ENCODE measurements at places on chromosomes 5 and 9. TPM values are rescaled to one million over a fixed set of nuclear protein-coding genes. Genes with fewer than 3 reads are reported as not detected.

Gene PCDHA11
- 2.9 TPM for total RNA-seq

Gene PSD2
- 0.23 TPM for total RNA-seq

Gene SPATA31A3
- total RNA-seq, result not detected

Gene PCDHGA2
- total RNA-seq, result 6.7 TPM

- DNase-seq, result no peak
Measured at GRCh38 chr5:16018970-16019369, 160.6 kb downstream of the MARCHF11 start.

GRCh38 chr9:124054582-124055227 lies 43.1 kb downstream of the LHX2 start:
- DNase-seq, result no peak

DNA sequence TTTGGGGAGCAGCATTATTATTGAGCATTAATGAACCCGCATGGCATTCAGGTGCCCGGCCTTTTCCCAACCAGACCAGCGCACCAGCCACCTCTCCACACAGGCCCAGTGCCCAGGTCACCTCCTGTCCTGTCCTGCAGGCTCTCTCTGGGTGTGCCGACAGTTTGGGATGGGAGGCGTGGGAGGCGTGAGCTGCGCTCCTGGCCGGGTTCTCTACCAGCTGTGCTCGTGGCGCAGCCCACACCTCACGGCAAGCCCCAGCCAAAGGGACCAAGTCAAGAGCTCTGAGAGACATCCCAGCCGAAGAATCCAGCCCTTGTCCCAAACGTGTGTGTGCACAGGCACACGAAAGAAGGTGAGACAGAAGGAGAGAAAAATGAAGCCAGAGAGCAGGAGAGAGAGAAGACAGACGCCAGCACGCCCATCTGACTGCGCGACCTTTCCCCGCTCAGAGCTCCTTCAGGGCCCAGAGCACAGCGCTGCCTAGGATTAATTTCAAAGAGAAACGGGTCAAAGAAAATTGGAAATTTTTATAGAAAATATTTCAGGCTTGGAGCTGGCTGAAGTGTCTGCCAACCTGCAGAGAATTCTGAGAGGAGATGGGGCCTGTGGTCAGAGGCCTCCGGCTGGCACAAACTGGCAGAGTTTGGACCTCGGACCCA lies 81.7 kb downstream of the ADAMTS2 start:
- DNase-seq, result no peak

DNA sequence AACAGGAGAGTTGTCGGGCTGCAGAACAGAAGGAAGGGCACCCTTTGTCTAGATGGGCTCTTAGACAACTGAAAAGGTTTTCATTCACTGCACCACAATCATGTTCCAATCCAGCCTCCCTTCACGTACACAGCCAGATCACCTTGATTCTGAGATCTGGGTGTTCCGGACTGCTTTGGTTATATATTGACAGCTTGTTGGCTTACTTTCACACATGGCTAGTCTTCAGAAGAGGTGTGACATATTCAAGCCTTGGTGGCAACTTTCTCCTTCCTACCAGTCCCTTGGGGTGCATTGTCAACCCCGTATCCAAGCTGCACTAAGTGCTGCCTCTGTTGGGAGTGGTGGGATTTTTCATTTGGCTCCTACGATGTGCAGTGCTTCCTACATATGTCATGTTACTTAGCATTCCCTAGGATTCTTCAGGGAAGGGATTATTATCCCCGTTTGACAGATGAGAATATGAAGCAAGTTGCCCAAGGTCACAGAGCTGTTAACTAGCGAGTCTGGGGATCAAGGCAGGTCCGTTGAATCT lies 100.6 kb downstream of the LIFR start:
- no peak for DNase-seq

DNA sequence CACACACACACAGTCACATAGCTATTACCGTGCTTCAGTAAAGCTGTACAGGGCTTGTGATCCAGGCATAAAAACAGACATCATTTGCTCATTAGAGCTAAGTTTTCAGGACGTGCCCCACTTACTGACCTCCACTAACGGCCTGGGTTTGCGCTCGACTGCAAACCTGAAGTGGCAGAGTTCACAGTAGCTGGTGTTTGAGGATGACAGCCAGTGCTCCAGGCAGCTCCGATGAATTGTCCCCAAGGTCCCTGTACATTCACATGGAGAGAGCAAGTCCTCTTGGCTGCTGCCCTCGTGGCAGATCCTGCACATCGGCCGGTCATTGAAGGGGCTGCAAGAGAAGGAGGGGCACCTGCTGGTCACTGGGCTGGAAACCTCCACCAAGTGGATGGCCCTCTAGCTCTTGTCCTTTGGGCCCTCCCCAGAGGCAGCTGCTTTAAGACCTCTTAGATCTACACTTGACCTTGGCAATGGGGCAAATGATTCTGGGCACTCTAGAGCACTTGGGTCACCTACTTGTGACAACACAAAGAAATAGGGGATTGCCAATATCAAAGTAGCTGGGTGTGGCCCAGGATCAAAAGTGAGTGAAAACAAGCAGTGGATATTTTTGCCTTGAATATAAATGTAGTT lies 115.4 kb downstream of the MARCHF3 start:
- DNase-seq, result no peak
